Fibroblast of villous mesenchyme (primary cell): ENCODE measurements at places on chromosomes 1 and 21. TPM values are rescaled to one million over a fixed set of nuclear protein-coding genes. Genes with fewer than 3 reads are reported as not detected.

DNA sequence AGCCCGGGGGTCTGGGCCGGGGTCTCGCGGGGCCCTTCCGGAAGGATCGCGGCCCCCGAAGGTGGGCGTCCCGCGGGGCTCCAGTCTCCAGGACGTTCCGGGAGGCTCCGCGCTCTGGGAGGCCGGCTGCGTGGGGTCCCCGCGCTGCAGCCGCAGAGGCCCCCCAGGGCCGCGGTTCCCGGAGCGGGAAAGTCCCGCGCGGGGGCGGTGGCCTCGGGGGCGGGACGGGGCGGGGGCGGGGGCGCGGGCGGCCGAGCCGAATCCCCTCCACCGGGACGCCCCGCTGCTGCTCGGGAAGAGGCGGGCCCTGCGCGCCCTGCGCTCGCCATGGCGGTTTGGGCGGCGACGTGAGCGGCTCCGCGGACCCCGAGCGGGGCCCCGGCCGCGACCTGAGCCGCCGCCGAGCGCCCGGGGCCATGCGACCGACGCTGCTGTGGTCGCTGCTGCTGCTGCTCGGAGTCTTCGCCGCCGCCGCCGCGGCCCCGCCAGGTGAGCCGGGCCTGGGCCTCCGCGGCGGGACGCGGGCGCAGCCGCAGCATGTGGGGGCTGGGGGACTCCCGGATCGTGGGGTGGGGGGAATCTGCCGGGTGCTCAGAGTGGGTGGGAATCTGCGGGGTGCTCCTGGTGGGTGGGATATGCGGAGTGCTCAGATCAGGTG is at the start of gene IFNGR2:
IFNGR2 (plus strand) TSS at position 286 of the 658 bp plus-strand sequence; CDS start at position 417, 131 bp downstream.
- DNase-seq, result no peak

- DNase-seq, result no peak
Measured at GRCh38 chr1:245431706-245432105, 276.9 kb downstream of the KIF26B start.

DNA sequence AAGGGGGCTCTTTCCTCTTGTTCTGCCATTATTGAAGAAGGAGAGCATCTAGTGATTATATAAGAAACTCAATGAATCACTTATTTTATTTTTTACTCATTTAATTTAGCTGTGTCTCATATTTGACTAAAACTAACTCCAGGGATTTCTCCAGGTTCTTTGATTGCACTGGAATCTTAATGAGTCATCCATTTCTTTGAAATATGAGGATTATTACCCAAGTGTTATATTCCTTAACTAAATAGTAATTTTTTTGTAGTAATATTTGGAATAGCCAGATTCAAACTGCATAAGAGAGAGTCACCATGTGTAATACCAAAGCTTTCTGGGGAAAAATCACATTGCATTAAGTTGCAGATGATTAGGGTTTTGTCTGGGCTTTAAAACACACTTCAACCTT is 59.5 kb downstream of the NTMT2 start:
- DNase-seq, result no peak

DNA sequence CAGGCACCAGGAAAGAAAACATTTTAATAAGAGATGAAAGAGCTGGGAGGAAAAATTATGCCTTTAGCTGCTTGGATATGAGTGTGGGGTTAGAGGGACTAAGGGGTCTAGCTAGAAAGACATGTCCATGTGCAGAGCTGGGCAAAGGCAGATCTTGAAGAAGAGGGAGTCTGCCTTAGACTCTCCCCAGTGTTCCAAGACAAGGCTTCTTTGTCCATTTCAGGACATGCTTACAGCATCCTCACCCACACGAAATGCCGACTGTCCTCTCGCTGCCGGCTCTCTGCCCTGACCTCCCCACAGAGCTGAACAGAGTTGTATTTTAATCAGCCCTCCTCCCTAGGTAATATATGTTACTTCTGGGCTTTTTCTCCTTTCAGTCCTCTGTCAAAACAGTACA is 100.7 kb upstream of the ATP1B1 start:
- no peak for DNase-seq

DNA sequence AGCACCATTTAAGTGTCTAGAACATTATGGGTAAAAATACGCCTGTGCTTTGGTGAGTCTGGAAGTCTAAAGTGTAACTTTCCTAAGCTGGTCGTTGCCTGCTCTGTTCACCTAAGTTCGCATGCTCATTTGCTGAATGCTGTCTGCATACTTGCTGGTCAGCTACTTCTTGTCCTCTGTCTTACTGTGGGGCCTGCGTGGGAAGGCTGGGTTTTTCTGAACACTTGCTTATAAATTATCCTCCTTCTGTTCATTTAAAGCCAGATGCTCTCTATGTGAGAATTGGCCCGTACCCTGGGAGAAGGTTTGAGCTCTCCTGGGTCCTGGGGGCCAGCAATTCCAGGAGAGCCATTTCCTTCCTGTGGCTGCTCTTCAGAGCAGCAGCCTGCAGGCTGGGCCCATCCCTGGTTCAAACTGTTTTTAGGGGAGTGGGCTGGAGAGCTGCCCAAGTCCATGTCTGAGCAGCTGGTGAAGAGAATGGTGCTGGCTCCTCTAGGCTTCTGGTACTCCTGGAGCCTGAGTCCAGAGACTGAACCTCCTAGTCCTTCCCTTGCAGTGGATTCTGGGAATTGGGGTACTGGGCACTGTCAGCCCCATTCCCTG is 75.7 kb downstream of the GALNT2 start:
- DNase-seq, result no peak

- no peak for DNase-seq
Measured at GRCh38 chr1:183218027-183218618, 32.1 kb downstream of the LAMC2 start.

DNA sequence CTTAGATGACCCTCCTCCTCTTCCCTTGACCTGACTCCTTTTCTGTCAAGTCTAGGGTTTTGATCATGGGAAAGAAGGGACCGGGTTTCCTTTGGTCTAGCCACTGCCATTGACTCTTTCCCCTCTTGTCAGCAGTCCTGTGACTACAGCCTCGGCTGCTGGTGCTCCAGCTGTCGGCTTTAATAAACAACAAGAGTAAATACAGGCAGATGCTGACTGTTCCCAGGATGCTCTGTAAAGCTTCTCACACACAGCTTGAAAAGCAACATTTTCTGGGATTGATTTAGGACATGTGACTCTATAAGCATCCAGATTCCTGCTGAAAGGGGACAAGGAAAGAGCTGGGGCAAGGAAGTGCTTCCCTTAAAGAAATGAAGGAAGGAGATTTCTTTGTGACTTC is 53.5 kb upstream of the CTTNBP2NL start:
- DNase-seq, result no peak

DNA sequence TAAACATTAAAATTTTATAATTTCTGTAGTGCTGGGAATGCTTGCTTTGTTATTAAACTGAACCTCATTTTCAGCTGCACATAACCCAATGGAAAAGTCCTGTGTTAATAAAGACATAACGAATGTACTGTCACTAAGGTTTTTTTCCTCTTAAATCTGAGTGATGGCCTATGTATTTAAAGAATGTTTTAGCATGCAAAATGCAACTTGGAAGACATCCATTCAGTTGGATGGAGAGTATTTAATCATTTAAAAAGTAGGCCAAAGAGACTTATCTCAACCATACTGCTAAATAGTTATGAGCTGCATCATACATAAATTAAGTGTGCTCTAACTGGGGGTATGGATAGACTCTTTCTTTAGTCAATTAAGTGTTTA is 48.5 kb downstream of the RWDD3 start:
- DNase-seq, result no peak

DNA sequence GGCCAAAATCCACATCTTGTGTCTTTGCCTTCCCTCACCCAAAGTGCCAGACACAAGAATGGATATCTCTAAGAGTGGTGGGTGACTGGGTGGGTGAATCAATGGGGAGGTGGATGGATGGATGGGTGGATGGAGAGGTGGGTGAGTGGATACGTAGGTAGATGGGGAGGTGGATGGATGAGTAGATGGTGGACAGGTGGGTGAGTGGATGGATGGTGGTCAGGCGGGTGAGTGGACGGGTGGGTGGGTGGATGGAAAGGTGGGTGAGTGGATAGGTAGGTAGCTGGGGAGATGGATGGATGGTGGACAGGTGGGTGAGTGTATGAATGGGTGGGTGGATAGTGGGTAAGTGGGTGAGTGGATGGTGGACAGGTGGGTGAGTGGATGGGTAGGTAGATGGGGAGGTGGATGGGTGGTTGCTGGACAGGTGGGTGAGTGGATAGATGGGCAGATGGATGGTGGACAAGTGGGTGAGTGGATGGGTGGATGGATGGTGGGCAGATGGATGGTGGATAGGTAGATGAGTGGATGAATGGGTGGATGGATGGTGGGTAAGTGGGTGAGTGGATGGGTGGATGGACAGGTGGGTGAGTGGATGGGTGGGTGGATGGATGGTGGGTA is 34.2 kb downstream of the SLC19A1 start:
- DNase-seq, result no peak

- peak; percentile 37 for DNase-seq
Measured at GRCh38 chr1:150807249-150808023, 624 bp downstream of the CTSK start.

OR10Z1 gene
- not detected in 2 replicates for total RNA-seq

RALGPS2 gene
- total RNA-seq, result 38.0 and 41.6 TPM in 2 replicates

SMCP gene
- total RNA-seq, result not detected in 2 replicates
